ENCODE measurements at places on chromosomes 5 and 9.

DNA sequence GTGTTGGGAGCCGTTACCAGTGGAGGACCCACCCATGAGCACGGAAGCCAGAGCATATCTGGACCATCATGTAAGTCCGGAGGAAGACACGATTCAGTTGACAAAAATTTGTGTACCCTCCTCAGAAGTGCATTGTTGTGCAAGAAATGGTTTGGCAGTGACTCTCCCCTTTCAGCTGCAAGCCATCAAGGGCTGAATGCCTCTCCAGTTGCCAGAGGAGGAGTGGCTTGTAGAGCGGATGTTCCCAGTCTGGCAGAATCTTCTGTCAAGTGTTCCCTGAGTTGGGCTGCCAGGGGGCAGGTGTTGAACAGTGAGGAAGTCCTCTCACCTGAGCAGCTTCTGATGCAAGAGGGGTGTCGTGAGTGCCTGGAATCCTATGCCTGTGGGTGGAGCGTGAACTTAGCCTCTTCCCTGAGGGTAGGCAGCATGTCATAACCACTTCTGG, 27.6 kb upstream of the CDKN2AIPNL start:
- DNase-seq: no peak

GRCh38 chr5:97980291-97980690, 793.2 kb upstream of the RGMB start:
- DNase-seq: no peak

DNA sequence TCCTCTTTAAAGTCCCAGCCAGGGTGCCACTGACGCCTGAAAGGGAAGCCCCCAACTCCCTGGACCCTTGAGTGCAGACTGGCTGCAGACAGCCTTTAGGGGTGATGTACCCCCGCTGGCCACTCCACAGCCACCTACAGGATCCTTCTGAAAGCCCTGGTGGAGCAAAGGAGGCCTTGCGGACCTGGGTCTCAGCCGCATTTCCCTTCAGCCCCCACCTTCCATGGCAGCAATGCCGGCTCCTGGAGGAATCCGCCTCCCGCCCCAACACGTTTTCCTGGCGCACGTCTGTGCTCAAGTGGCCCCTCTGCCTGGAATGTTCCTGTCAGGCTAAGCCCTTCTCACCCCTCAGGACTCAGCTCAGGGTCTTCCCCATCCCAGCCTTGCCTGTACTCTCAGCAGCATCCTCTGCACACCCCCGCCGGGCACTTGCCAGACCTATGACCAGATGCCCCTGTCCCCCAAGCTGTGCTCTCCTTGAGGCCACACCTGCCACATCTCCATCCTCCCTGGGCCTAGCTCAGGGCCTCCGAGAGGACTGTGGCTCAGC, 134.1 kb upstream of the RAPGEF1 start:
- no peak for DNase-seq

DNA sequence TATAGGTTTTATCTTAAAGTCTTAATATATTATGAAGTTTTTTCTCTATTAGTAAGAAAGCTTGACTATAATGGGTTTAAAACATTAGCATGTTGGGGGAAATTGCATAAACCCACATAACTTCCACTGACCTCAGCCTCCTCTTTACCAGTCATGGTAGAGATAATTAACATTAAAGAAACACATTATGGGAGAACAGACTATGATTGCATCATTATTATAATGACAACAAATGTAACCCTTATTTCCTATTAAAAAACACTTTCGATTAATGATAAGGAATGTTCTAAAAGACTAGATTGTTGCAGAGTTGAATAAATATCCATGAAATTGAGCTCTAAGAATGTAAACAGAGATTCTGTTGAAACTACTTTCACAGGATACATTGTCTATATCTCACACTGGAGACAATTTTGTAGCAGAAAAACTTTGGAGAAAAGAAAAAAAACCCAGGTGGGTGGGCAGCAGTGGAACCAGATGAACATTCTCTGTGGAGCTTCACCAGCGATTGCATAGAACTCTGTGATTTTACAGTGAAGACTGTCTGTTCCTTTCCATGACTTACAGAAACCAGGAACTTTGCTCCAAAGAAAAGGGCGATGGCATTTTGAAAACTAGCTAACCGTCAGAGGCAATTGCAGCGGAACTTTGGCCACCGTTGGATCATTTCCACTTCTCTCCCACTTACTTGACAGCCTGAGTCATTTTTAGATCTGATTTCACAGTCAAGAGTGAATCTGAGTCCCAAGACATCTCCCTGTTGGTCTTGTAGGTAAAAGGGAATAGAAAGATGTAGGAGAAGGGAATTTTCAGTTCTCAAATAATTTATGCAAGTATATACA, 21.0 kb upstream of the ERAP2 start:
- DNase-seq: no peak

GRCh38 chr5:1214163-1214935, 10.8 kb upstream of the SLC6A18 start:
- DNase-seq: no peak

- DNase-seq: no peak
Measured at GRCh38 chr9:122333169-122333808, 37.5 kb upstream of the PTGS1 start.

GRCh38 chr9:87615136-87615535, 110.8 kb upstream of the CTSL start:
- DNase-seq: no peak

GRCh38 chr5:170183816-170184687, 48.7 kb upstream of the C5orf58 start:
- DNase-seq: peak; percentile 13

GRCh38 chr9:91746904-91747303, 203.1 kb downstream of the ROR2 start:
- no peak for DNase-seq

DNA sequence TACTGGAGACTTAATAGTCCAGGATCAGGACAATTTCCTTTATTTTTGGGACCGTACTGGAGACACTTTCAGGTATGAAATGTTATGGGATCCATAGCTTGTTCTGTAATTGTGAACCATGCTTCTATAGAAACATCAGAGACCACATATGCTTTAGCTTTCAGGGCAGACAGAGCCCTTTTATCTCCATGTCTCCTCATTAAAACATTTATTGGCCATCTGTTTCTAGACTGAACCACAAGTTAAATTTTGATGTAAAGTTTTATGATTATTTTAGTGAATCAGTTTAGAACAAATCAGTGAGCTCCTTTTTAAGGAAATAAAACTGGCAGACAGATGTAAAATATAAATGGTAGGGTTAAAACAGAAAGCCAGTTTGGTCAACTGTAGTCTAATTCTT, 62.0 kb downstream of the SLC27A6 start:
- DNase-seq: no peak

DNA sequence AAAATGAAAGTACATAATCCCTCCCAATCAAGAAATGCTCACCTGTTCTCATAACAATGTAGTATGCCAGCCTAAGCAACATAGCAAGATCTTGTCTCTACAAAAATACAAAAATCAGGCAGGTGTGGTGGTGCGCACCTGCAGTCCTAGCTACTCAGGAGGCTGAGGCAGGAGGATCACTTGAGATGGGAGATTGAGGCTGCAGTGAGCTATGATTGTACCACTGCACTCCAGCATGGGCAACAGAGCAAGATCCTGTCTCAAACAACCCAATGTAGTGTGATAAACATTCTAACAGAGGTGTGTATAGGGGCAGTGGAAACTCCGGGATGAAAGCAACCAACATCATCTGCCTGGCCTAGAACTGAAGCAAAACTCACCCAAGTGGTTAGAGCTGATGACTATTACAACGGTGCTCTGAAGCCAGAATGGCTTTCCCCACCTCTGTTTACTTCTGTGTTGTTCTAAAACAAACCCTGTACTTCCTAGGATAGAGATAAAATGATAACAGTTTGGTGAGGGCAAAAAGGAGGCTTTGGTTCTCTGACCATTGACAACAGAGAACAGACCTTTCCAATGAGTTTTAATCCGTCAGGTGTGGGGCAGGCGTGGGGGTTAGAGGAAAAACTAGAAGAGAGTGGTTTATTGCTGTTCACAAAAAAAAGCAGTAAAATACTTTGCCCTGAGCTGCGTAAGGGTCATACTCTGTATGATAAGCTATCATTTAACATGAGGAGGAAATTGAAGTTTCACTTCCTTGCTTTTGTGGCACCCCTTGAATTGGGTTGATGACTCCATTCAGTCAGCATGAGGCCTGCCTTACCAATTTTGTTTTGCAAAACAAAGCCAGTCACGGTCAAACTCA, 18.9 kb downstream of the WNT8A start:
- DNase-seq: no peak

DNA sequence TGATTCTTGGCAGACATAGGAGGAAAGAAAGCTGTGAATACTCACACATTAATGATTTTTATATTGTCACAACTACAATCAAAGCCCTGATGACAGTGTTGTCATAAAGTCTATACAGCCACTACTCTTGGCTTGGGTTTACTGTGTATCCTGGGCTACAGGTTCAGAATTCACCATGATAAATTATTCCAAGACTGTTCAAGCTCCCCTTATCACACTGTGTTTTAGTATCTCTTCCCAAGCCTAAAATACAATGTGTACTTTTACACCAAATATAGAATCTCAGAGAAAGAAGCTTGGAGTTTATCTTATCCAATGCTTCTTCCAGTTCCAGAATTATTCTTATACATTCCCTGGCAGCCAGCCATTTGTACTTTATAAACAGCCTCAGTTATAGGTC, 127.7 kb upstream of the PPP1R2B start:
- DNase-seq: no peak

- DNase-seq: no peak
Measured at GRCh38 chr9:125370786-125371185, 109.2 kb downstream of the GAPVD1 start.

- no peak for DNase-seq
Measured at GRCh38 chr5:38424148-38425060, 132.0 kb downstream of the LIFR start.

All from T-cell (primary cell).